ENCODE measurements at places on chromosomes 16 and 17. TPM values are rescaled to one million over a fixed set of nuclear protein-coding genes. Genes with fewer than 3 reads are reported as not detected.

Gene NF1
- 124 TPM for total RNA-seq

Gene CIITA
- 0.25 TPM for total RNA-seq

Gene AXIN2
- 33.9 TPM for total RNA-seq

Gene APPBP2
- 52.4 TPM for total RNA-seq

Gene VTN
- 0.25 TPM for total RNA-seq

Gene DLX4
- total RNA-seq, result not detected

Gene IGF2BP1
- total RNA-seq, result 0.74 TPM

Gene C17orf78
- total RNA-seq, result not detected

Gene HES7
- 0.98 TPM for total RNA-seq

Gene TBX2
- 0.49 TPM for total RNA-seq

Gene CNGB1
- 0.49 TPM for total RNA-seq

Gene RBFOX1
- 68.8 TPM for total RNA-seq

Gene EVI2B
- total RNA-seq, result 0.49 TPM

Gene HOXB1
- total RNA-seq, result not detected

Gene HOXB7
- total RNA-seq, result not detected

Gene FBXL19
- total RNA-seq, result 42.3 TPM

Gene CD300H
- total RNA-seq, result not detected

Gene SHMT1
- total RNA-seq, result 3.0 TPM

Gene SLC5A11
- total RNA-seq, result not detected

Gene KRT23
- total RNA-seq, result 0.25 TPM

Gene MYLK3
- 0.98 TPM for total RNA-seq

Gene MYH13
- total RNA-seq, result not detected

Gene OTOP2
- not detected for total RNA-seq

Gene MAPT
- total RNA-seq, result 154 TPM
